ENCODE measurements at places on chromosomes 4 and X.

DNA sequence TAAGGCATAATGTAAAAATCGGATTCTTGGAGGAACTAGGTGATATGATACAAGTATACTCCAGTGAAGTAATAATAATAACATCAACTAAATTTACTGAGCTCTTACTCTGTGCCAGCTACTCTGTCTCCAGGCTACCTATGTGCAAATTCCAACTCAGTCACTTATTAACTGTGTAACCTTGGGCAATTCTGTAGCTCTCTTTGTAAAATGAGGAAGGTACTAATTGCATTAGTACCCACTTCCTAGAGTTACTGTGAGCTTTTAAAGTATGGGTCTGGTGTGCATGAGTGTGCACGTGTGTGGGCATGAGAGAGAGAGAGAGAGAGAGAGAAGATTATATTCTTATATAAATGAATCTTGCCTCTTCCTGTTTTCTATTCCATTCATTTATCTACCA is 169.9 kb downstream of the KCNIP4 start:
- DNase-seq = no peak

- no peak for DNase-seq
Measured at GRCh38 chrX:49892542-49892941, 13.3 kb downstream of the USP27X start.

GRCh38 chr4:2395584-2395983 is 22.9 kb downstream of the ZFYVE28 start:
- DNase-seq = no peak

- DNase-seq = no peak
Measured at GRCh38 chr4:56185901-56186300, 201.4 kb downstream of the AASDH start.

GRCh38 chr4:85784947-85785346 is 310.0 kb downstream of the ARHGAP24 start:
- no peak for DNase-seq

GRCh38 chr4:108466936-108467902 is 153.2 kb upstream of the RPL34 start:
- DNase-seq = no peak

DNA sequence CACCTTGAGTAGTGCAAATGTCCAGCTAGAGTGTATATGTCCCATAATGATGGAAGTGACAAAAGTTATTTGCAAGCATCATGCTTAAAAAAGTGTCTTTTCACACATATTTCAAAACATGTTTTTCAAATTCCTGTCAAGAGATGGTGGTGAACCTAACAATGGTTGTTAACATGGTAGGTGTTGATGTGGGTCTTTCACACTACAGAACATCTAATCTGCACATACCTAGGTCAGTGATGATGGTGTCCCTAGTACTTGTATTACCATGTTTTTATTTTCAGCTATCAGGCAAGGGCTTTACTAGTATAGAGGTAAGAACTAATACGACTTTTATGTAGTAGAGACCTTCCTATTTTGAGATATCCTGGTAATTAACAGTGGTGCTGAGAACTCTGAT is 3.4 kb upstream of the ATXN3L start:
- no peak for DNase-seq

- DNase-seq = peak; percentile 50
Measured at GRCh38 chr4:7871356-7871755, 68.3 kb downstream of the AFAP1 start.

- DNase-seq = no peak
Measured at GRCh38 chrX:123181233-123181914, 2.7 kb upstream of the GRIA3 start.

DNA sequence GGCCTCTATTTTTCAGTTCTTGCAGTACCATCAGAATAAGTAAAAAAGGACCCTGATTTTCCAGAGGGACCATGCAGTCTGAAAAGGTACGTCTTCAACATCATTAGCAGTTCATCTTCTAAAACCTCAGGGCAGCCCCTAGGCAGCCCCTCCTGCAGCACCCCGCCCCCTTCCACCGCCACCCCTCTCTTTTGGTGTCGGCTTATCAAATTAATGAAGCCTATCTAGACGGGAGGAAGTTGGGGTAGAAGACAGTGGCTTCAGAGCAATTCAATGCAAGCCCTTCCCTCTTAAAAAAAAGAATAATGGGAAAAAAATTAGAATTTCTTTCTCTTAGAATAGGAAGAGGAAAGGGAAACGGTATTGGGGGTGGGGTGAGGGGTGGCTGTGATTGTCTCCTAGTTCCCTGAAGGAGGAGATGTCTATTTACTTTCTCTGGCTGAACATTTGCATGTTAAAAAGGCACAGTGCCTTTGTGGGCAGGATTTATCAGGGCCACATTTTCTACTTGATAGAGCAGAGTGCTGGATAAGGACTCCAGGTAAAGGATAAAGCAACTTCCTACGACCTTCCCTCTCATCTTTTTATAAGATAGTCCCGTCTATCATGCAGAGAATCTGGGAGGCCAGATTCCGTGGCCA is 159.4 kb downstream of the MGST2 start:
- no peak for DNase-seq

DNA sequence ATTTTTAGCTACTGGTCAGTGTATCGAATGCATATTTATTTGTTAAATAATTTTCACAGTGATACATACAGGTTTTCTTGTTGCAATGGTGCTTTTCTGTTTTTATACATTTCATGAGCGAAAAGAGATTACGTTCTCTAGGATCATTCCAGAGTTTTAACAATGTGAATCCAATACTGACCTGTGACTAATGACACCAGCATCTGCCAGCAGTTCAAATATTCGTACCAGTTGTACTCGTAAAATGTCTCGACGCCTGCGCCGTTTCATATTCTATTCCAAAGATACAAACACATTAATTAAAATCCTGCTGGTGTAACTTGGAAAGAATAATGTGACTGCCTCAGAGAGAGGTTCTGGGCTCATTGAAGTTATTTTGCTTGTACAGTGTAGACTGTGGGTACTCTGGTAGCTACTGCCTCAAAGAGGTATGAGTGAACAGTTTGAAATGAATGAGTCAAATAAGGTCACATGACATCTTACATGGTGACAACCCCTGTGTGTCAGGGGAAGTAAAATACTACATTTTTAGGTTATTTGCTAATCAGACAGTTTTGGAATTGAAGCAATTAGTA is 80.7 kb downstream of the ZAR1 start:
- no peak for DNase-seq

DNA sequence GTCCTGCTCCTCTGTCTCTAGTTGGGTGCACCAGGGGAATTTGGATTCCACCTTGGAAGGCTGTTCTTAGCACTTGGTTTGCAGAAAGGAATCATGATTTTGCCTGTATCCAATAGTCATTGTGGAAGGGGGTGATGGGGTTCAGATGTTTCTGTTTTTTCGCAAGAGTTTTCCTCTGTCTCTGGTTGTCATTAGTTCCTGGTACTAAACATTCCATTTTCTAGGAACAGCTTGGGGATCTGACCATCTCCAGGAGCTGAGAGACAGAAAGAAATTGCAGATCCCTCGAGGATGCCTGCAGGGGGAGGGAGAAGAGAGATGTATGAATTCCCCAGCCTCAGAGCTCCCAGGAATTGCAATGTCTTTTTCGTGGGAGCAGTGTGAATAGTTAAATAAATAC is 70.9 kb downstream of the CYTL1 start:
- DNase-seq = no peak

- DNase-seq = no peak
Measured at GRCh38 chrX:140821280-140821679, 111.7 kb downstream of the LINC00632 start.

GRCh38 chr4:107046261-107046660 is 10.1 kb upstream of the DKK2 start:
- DNase-seq = no peak

DNA sequence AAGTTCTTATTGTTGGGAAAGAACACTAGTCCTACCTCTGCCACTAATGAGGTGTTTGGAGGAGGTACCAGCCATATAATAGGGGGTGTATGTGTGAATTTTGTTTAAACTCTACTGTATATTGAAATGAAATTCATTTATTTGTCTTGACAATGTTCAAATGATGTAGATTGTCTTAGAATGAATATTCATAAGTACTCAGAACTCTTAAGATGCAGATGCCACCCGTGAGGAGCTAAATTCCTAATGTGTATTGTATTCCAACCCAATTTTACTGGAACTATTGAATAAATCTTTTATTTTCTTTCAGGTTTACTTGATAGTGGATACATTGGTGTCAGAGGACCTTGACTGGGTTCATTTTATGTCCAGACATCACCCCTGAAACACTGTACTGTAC is 63.9 kb upstream of the RAB33B start:
- DNase-seq = no peak

DNA sequence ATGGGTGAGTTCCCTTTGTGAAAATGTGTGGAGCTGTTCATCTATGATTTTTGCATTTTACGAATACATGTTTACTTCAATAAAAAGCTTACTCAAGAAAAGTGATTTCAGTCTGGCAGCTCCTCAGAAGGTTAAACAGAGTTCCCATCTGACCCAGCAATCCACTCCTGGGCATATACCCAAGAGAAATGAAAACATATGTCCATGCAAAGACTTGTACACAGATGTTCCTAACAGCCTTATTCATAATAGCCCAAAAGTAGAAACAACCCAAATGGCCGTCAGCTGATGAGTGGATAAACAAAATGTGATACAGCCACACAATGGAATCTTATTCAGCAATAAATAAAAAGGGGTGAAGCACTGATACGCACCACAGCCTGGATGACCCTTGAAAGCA is 20.8 kb downstream of the CLCN4 start:
- DNase-seq = no peak

DNA sequence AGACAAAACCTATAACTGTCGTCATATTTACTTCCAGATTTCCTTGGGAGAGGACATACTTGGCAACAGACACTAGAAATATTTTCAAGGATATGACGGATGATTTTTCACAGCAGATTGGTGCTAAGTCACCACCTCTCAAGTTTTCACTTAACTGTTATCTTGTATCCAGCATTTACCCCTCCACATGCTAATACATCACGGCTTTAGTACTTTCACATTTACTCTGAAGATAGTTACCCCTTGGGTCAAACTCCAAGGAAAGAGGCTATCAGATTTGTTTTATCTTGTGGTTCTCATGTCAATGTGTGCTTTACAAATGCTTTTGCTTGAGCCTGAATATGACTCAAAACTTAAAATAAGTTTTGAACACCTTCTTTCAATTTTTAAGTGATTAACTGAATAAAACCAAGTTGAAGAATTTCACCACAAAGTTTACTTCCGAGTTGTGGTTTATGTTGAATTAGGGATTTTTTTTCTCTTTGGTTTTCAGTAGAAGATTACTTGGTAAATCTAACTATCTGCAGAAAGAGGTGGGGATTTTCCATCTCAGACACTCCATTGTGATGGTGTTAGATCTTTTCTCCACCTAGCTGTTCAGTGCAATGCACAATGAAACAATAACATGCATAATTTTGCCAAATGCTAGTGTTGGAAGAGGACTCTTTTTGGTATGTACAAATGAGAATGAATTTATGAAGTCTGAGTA is 75.4 kb upstream of the FAT1 start:
- DNase-seq = no peak

GRCh38 chr4:124276461-124276860 is 436.1 kb downstream of the ANKRD50 start:
- DNase-seq = no peak

GRCh38 chr4:107072836-107073736 is 37.0 kb upstream of the DKK2 start:
- DNase-seq = no peak

DNA sequence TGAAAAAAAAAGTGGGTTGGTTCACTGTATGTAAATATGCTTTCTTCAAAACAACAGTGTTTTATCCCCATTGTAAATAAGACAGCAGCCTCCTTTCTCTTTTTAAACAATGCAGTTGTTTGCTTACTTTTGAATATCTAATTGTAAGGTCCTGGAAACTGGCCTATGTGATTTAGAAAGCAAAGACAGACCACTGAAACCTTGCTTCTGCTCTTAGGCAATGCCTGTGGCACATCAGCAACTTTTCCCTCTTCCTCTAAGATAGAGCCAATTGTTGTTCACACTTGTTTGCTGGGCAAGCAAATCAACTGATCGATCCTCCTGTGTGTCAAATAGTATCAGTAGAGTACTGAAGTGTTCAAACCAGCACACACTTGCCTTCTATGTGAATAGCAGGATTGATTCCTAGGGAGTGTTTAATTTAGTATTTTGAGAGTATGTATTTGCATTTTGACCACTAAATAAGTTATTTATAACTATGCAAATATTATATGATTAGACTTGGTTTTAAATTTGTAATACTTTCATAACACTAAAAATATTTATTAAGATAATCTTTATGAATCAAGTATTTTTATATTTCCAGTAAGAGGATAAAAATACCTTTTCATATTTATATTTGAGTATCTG is 55.4 kb upstream of the GRPR start:
- DNase-seq = no peak

GRCh38 chr4:8438743-8439142 is 1.8 kb downstream of the ACOX3 start:
- DNase-seq = no peak

DNA sequence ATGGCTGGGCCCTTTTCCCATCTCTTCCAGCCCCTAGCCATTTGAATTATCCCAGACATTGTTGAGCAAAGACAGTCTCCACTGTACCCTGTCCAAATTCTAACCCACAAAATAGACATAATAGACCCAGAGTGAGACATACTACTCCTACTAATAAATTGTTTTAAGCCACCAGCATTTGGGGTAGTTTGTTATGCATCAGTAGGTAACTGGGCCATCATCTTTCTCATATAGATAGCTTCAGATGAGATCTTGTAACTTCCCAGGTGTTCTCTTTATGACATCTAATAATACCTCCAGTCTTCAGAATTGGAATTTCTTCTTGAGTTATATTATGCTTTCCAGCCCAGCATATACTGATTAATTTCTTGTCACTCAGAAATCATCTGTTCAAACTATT is 117.2 kb upstream of the OTUD4 start:
- DNase-seq = no peak

DNA sequence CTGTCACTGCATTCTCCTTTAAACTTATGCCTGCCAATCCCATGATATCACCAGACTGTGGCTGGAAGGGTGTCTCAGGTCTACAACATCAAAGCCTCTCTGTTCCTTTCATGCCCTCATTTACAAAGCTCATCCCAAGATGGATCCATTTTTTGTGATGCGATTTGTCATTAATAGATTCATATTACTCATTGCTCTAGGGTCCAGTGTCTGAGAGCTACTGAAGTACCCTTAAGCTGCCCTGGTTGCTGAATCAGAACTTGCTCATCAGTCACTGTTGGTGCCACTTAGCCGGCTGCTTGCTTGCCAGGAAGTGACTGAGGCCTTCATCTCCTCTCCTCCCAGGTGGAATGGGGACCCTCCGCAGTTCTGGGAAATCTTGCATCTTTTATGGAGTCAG is 395.5 kb upstream of the BOD1L1 start:
- no peak for DNase-seq

- no peak for DNase-seq
Measured at GRCh38 chr4:680928-681645, 6.7 kb downstream of the MYL5 start.

DNA sequence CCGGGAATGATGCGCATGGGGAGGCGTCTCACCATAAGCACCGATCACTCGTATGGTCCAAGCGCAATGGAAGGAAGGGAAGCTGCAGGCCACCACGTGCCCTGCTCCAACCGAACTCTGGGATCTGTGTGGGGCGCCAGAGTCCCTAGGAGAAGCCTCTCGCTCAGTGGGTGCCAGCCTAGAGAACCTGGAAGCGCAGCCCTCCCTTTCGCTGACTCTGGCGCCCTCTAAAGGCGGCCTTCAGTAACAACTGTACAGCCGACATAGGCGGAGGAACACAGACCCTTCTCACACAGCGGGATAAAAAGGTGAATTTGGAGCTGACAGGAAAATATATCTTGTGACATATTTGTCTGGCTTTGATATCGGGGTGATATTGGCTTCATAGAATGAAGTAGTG is 76.0 kb downstream of the INTS6L start:
- peak; percentile 8 for DNase-seq

Data from gastrocnemius medialis (tissue), 4 donors.